Bone marrow (tissue), 2 donors: ENCODE measurements at places on chromosomes 12 and 14.

GRCh38 chr14:61186341-61187195 is 94.6 kb downstream of the TMEM30B start:
- no peak for DNase-seq

GRCh38 chr12:69684466-69684865 is 14.6 kb downstream of the BEST3 start:
- DNase-seq, result no peak

- DNase-seq, result no peak
Observed at GRCh38 chr12:55933799-55934742, 3.1 kb downstream of the DGKA start.

GRCh38 chr12:118249547-118249946 is 113.6 kb downstream of the PEBP1 start:
- no peak for DNase-seq

DNA sequence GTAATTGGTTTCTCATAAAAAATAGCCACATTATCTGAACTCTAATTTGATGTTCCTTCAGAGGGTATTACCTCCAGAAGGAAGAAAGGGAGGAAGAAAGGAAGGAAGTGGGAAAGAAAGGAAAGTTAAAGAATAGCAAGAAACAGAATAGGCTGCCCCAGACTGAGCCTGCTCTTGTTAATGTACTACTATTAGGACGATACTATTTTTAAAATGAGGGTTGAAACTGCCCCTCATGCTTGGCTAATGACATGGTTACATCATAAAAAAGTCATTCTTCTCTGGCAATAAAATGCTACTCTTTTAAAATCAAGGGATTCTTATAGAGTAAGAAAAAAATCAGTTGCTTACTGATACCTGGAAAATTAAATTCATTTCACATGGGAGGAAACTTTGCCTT is 253.0 kb downstream of the KTN1 start:
- no peak for DNase-seq
